ENCODE measurements at places on chromosomes 3 and 15.

GRCh38 chr3:197545101-197545500 is 10.7 kb downstream of the BDH1 start:
- DNase-seq: no peak

DNA sequence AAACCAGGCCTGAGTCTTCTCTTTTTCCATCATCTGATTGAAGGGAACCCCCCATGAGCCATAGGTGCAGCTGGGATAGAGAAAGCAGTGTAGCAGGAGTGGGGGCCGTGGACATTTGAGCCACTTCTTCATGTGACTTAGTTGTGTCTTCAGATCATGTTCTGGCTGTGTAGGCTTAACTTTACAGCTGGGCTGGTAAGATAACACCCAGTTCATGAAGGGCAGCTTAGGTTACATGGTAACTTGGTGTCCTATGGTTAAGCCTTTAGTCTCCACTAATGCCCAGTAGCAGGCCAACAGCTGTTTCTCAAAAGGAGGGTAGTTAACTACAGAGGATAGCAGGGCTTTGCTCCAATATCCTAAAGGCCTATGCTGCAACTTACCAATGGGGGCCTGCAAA is 11.4 kb upstream of the SNRPN start:
- no peak for DNase-seq

DNA sequence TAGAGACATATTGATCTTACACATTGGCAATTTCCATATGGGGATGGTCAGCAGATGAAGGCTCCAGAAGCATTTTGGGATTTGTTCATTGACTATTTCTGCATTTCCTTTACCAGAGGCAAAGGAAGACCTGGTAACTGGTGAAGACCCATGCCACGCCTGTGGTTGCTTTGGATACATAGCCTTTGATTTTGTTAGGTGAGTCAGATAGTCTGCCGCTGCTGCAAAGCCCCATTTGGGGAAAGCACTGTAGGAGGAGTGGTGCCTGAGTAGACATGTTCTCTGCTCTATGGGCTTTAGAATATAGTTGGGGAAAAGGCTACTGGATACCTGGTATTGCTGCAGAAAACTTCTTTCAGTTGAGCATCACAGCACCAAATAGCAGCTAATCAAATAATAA is 56.8 kb downstream of the TFG start:
- DNase-seq: no peak

- no peak for DNase-seq
Observed at GRCh38 chr3:30475038-30475808, 131.2 kb upstream of the TGFBR2 start.

Data from left colon (tissue), 2 donors.